Stimulated activated CD4-positive, alpha-beta T cell treated with anti-CD3 and anti-CD28 coated beads, Interleukin-1b, Interleukin-23, amount 100 ng/mL, for 48 hours (primary cell): ENCODE measurements at places on chromosomes 4 and X.

- no peak for DNase-seq
These were observed 41.0 kb downstream of the CEP135 start for GRCh38 chr4:55989766-55990165.

DNA sequence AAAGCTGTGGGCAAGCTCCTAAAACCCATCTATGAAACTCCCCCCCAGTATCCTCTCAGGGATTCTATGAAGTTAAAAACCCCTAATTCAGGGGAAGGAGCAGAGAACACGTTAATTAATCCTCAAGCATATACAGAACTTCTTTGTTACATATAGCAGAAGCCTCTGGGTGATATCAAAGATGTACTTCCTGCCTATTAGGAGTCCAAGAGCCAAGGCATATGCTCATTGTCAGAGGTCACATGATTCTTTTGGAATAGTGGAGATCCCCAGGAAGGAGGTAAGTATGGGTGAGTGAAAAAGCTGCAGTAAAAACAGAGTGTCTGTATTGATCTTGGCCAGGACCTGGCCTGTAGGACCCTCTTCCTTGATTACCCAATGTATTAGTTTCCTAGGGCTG, 2.9 kb upstream of the SPARCL1 start:
- no peak for DNase-seq

- peak; percentile 5 for DNase-seq
These were observed at the start of gene STS for GRCh38 chrX:7147413-7147977. Gene STS (plus strand): TSS chrX:7147712. CDS start chrX:7253200, 105,488 bp downstream.

- DNase-seq = no peak
These were observed 6.3 kb downstream of the ABLIM2 start for GRCh38 chr4:8152090-8152864.

- no peak for DNase-seq
These were observed 1.4 kb downstream of the SEL1L3 start for GRCh38 chr4:25861280-25861950.

- no peak for DNase-seq
These were observed 193.0 kb upstream of the RPS6KA3 start for GRCh38 chrX:20459410-20460350.

- DNase-seq = no peak
These were observed 163.6 kb upstream of the ANK2 start for GRCh38 chr4:112885897-112886296.

DNA sequence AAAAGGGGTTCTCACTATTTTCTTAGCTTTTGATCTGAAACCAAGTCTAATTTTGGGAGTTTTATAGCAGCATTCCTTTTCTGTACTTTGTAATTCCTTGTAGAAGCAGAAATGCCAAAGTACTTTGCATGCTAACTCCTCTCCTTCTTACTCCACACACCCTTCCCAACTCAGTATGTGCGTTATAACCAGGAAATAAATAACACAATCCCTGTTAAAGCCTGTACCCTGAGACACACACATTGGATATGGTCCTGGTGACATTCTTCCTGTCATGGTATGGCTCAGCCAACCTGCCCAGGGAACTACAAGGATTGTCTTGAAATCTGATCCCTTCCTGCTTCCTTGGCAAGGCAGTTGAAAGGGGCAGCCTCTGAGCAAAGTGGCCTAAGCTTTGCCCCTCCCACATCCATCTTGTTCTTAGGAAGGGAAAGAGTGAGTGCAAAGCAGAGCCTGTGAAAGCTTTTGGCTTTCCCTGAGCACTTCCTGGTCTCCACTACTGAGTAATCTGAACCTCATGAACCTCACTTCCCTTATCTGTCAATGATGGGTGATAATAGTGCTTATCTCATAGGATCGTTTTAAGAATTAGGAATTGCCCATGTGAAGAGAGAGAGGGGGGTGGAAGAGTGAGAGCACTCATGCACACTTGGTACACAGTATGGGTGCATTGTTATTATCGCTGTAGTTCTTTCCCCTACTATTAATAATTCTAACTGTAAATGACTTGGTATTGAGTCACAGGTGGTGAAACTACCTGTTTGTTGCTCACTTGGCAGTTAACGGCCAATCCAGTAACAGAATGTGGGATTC, 109.3 kb downstream of the AFF2 start:
- DNase-seq = peak; percentile 1

DNA sequence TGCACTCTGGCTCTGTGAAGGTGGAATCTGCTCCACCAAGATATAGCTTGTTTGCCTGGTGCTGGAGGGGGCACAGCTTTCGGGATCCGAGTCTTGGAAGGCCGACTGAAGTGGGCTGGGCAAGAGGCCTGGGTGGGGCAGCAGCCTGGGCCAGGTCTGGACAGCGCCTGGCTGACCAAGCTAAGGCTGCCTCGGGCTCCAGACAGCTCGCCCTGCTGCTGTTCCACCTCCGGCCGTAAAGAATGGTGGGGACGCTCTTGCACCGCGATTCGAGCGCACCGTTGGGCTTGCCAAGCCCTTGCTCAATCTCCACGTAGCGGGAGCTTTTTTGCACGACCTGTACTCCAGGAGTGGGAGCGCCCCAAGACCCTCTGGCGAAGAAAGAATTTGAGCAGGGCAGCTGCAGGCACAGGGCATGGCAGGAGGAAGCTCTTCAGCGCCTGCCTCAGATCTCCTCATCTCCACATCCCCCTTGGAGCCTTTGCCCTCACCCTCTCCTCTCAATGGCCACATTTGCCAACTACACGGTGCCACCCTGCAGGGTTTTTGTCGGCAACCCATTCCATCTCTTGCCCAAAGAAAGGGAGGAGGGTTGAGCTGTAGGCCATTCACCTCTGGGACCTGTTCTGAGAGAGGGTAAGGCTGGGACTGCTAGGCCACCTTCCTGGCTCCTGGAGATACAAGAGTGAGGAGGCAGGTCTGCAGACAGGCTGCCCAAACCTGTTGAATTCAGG, 18.9 kb downstream of the CNGA2 start:
- DNase-seq = peak; percentile 3

- no peak for DNase-seq
These were observed 32.3 kb downstream of the BCOR start for GRCh38 chrX:40065296-40066046.

DNA sequence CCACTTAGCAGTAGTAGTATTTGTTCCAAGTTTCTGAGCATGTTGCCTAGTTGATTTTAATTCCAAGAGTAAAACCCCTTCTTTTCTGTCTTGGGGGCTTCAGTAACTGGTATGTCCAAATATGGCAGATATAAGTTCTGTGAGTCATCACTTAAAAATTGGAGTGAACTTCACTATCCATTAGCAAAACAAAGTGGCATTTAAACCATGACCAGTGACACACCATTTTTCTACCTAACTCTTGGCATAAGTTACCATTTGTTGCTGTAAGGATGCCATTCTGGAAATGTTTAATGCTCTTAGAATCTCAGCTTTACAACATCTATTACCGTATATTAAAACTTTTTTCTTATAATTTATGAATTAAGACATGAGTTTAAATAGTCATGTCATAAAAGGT, 102.0 kb downstream of the CBR4 start:
- no peak for DNase-seq

GRCh38 chrX:17038681-17039161, 92.3 kb downstream of the REPS2 start:
- DNase-seq = no peak
